NCI-H446 treated with DMSO at 0.1 percent for 48 hours (cell line): ENCODE measurements at places on chromosomes 4 and X.

GRCh38 chrX:20067709-20068561 is 48.8 kb downstream of the MAP7D2 start:
- peak; percentile 65 for DNase-seq

DNA sequence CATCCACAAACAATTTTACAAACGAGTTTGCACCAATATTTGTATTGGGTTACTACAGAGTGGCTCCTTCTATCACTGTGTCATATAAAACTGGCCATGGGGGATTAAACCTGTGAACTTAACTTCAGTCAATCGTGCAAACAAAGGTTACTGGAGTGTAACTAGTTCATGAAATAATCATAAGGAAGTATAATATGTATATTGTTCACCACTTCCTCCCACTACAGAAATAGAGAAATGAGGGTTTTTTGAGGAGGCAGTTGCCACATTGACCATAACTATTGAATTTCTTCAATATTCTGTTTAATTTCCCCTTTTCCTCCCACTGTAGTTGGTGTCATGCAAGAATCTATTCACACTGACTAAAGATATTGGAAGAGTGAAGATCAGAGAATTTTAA is at the start of gene GPR82:
GPR82 (plus strand) TSS at position 356 of the 400 bp plus-strand sequence. CDS start 2,846 bp downstream, outside the sequence.
- no peak for DNase-seq

DNA sequence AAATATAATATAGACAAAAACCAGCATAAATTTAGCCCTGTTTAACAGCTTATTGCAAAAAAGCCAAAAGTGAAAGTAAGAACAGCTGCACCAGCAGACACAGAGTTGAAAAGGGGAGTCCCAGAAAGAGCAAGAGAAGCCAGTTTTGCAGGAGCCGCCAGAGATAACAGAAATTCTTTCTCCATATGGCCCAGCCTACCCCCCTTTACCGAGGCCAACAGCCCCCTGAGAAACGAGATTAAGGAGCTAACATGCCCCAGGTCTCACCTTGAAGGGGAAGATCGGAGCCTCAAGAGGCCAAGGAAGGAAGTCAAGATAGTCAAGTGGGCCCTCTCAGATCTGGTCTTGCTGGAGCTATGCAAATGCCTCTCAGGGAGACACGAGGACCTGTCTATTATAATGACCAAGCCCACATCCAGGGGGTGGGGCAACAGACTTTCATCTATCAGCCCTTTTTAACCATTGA is 4.8 kb downstream of the ACOX3 start:
- no peak for DNase-seq

DNA sequence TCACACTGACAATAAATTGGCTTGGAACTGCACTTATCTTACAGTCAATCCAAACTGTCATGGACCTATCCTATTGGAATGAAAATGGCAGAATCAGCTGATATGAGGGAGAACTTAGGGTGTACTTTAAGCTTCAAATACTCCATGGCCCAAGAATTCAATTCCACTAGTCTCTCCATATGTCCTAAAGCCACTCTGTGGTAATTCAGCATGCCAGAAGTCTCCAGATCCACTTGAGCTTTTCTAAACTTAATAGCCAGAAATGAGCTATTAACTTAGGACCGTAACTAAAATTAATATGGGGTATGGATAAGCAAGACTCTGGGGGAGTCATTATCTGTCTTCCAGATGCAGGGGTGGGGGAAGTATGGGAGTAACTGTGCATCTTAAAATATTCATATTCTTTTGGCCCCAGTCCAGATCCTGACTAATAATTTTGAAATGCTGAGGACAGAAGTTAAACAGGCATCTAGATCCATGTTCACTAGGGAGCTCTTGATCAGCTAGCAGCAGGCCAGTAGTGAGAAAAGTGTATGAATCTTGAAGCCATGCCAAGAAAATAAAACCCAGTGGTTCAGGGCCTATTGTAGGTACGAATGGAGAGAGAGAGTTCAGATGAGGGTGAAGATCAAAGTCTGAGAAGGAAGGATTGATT is 167.6 kb downstream of the DKK2 start:
- no peak for DNase-seq
